ENCODE measurements at places on chromosomes 4 and X. TPM values are rescaled to one million over a fixed set of nuclear protein-coding genes. Genes with fewer than 3 reads are reported as not detected.

Gene TSPAN6
- 8.7 TPM for total RNA-seq

Gene BTK
- total RNA-seq = 0.60 TPM

Gene CPE
- 26.9 TPM for total RNA-seq

Gene DCAF4L1
- not detected for total RNA-seq

Gene PNMA6A
- 0.46 TPM for total RNA-seq

Gene SASH3
- 0.31 TPM for total RNA-seq

Gene GAGE13
- not detected for total RNA-seq

Gene NAA11
- total RNA-seq = not detected

Gene SPANXA1
- total RNA-seq = not detected

Gene ATP1B4
- total RNA-seq = not detected

Gene DRP2
- not detected for total RNA-seq

Gene ARHGAP6
- total RNA-seq = 3.3 TPM

Gene NDST3
- not detected for total RNA-seq

Gene GAGE12G
- not detected for total RNA-seq

Gene IL2
- not detected for total RNA-seq

Gene TREX2
- total RNA-seq = 0.37 TPM

Gene MSX1
- 1.2 TPM for total RNA-seq

Gene ETNPPL
- not detected for total RNA-seq

Gene VCX3A
- total RNA-seq = not detected

Gene BCAP31
- 115 TPM for total RNA-seq

Gene TEC
- 0.63 TPM for total RNA-seq

Gene CC2D2A
- total RNA-seq = 7.7 TPM

Gene CCKAR
- 0.16 TPM for total RNA-seq

Gene FMR1NB
- total RNA-seq = not detected

Gene HTN1
- not detected for total RNA-seq

Gene CT45A1
- total RNA-seq = not detected

Gene CXCL11
- total RNA-seq = 0.13 TPM

Gene CHIC1
- 2.1 TPM for total RNA-seq

Gene KLHL13
- 3.3 TPM for total RNA-seq

Gene SOWAHB
- total RNA-seq = 4.2 TPM

Gene PDGFRA
- 5.3 TPM for total RNA-seq

Gene STBD1
- 2.7 TPM for total RNA-seq

Gene SEL1L3
- total RNA-seq = 64.0 TPM

All from pancreas (tissue), 10 donors.